ENCODE measurements at places on chromosomes 3 and 15.

DNA sequence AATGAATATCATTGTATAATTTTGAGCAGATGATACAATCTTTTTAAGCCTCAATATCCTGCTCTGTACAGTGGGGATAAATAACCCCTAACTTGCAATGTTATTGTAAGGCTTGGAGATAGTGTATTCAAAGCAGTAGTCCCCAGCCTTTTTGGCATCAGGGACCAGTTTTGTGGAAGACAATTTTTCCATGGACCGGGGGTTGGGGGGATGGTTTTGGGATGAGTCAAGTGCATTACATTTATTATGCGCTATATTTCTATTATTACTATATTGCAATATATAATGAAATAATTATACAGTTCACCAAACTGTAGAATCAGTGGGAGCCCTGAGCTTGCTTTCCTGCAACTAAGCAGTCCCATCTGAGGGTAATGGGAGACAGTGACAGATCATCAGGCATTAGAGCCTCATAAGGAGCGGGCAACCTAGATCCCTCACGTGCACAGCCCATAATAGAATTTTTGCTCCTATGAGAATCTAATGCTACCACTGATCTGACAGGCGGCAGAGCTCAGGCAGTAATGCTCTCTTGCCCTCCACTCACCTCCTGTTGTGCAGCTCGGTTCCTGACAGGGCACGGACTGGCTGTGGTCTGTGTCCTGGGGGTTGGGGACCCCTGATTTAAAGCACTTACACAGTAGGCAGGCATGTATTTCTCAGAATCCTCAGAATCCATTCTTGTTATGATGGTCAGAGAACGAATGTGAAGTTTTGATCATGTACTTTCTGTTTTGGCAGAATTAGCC is 102.2 kb downstream of the PTPRG start:
- DNase-seq = no peak

- DNase-seq = no peak
Observed at GRCh38 chr3:118792191-118792590, 242.5 kb downstream of the IGSF11 start.

- DNase-seq = no peak
Observed at GRCh38 chr3:11495948-11496557, 147.7 kb downstream of the VGLL4 start.

- no peak for DNase-seq
Observed at GRCh38 chr3:22012471-22012870, 261.5 kb upstream of the ZNF385D start.

GRCh38 chr3:71502066-71502625 is 81.4 kb downstream of the FOXP1 start:
- no peak for DNase-seq

- peak; percentile 28 for DNase-seq
Observed at GRCh38 chr15:64699751-64700388, 75.5 kb downstream of the RBPMS2 start.

DNA sequence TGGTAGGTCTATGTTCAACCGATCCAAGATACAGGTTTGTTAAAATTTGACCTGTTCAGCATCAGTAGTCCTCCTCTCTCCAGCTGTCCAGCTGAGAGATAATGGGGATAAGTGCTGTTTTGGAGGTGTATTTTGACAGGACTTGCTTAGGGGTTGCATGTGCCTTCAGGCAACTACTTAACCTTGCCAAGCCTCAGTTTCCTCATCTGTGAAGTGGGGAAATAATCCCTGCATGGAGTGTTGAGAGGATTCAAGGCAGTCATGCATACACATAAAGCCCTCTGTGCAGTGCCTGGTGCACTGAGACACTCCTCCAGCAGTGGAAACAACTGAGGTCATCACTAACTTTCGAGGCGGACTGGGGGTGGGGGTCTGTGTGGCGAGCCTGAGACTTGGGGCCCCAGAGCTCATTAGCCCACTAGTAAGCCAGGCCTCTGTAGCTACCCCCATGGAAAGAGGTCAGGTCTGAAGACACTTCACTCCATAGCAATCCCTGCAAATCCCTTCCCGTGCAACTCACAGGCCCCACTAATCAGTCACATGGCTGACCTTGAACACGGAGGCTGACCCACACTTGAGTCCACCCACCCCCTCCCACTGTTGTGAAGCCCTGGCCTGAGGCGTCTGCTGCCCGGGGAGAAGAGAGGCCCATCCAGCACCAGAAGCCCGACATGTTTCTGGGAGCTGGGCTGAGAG is 25.9 kb upstream of the SLC6A6 start:
- no peak for DNase-seq

- no peak for DNase-seq
Observed at GRCh38 chr3:122681284-122681973, 790 bp downstream of the PARP14 start.

DNA sequence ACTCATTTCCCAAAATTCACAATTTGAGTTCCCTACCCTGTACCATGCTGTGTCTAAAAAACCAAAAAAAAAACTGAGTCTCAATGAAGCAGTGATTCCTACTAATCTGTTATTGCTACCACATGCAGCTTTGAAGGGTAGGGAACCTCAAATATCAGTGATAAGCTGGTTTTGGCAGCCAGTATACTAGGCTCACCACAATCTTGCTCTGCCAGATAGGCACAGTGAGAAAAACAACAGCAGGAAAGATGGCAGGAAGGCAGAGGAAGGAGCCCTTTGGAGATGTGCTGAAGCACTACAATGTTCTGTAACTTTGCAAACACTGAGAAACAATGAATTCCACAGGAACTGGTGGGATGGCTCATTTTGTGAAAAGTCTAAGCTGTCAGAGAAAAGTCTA is 96.9 kb upstream of the UBP1 start:
- DNase-seq = no peak

DNA sequence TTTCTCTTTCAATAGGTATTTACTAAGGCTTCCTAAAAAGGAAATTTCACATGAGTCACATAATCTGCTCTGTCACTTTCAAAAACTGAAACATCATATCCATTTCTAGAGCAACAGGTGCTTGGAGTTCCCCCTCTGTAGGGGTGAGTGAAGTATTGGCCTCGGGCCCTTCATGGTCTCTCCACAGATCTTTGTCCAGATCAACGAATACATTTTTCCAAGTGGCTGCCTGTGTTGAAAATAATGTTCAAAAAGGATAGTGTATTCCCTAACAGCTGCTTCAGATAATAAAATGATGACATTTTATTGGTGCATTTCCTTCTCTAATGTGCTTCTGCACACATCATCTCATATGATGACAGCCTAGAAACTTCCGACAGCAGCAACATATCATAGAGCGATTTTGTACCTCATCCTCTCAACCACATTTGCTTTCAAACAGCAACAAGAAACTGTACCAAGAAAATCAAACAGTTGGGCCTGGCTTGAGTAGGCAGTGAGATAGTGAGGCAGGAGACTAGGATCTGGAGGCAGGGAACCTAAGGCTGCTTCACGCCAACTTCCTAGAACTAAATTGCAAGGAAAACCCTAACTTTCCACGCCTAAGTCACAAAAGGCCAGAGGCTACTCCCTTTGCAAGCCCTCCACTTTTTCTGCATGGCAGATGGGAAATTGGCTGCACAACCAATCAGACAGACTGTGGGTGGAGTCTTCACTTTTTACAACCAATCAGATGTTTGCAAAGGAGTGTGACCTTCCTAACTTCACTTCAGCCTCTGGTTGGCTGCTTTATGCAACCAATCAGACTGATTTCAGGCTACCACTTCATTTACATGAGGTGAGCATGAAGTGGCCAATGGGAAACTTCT is 340.2 kb downstream of the LRRC3B start:
- DNase-seq = no peak

DNA sequence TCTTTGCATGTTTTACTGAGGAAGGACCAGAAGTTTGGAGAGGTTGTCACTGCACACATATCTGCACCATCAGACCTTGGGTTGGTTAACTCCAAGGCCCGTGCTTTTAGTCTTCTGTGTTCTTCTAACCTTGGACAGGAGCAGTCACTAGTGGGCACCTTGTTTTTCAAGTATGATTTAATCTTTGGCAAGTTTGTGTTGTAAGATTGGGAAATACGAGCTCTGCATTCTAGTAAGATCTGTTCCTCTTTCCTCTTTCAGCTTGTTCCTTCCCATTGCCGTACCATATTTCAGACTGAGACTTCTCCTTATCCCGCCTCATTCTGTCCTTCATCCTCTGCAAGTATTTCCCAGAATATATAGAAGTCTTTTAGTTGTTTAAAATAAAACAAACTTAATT is 5.1 kb downstream of the TMOD2 start:
- DNase-seq = no peak

DNA sequence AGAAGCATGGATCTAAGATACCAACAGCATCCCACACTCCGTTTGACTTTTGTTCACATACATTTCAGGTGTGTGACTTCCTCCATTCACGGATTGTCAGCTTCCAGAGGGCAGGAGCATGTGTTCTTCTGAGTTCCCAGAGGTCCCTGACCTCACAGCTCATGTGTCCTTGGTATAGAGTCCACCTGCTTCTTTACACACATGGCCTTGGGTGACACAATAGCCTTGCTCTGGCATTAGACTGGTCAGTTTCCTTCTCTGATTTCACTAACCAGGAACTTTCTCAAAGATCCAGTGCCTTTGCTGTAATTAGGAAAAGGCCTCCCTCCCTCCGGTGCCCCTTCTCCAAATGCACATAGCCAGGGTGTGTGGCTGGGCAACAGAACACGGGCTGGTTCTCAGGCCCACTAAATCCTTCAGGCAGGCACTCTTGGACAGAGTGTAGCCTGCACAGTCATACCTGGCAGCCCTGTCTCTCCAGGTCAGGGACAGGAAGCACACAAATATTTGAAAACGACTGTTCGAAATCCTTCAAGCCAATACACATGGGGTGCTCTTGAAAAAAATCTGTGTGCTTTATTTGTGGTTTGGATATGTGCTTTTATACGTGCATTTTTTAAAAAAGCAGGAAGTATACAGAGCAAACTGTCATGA is 81.1 kb downstream of the TRIM42 start:
- no peak for DNase-seq

GRCh38 chr3:114034787-114035545 is 21.4 kb downstream of the CCDC191 start:
- no peak for DNase-seq

DNA sequence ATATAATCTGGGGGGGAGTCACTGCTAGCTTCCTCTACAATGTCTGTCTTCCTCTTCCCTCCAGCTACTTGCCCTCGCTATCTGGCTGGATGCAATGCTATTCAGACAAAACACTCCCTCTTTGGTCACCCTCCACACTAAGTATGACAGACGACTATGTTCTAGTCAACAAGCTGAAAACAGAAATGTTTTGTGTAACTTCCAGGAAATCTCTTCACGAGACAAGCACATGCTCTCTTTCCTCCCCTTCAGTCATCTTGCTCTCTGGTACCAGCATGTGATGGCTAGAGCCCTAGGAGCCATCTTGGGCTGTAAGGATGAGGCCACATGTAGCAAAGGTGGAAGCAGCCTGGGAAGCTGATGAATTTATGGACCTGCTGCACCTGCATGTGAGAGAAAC is 151.3 kb downstream of the ARRDC4 start:
- DNase-seq = no peak

GRCh38 chr3:12998648-12999047 is 74.6 kb downstream of the IQSEC1 start:
- DNase-seq = no peak

- no peak for DNase-seq
Observed at GRCh38 chr15:90810354-90810753, 58.0 kb upstream of the FURIN start.

- DNase-seq = peak; percentile 51
Observed at GRCh38 chr3:58487140-58487886, 4.6 kb upstream of the KCTD6 start.

- DNase-seq = peak; percentile 27
Observed at GRCh38 chr3:42961633-42962032, 17.5 kb upstream of the GASK1A start.

DNA sequence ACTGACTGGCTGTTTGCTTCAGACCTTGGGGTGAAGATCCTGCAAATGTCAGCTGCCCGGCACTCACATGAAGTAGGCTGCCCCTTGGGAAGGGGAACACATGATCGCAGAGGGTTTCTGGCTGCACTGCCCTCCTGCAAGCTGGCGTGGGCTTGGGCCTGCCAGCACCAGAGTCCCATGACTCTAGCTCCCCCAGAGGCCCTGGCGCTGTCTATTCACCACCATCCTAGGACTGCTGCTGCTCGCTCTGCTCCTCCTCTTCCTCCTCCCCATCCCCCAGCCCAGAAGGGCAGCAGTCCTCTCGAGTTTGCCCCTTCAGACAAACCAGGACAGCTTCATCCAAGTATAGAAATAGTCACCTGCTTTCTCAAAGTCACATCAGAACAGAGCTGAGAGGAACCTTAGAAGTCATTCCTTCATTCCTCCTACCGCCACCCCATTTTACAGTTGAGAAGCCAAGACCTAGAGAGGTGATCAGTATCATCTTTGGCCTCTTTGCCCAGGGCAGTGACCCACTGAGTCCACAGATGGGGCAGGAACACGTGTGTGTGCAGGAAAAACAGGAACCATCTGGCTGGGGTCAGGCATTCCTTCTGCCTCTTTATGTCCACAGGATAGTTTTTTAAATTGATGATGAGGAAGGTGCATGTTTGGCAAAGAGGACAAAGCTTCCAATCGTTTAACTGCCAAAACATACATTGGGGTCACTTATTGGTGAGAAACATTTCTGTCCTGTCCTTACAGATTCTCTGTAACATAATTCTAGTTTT is 13.2 kb downstream of the DPH3 start:
- no peak for DNase-seq

- no peak for DNase-seq
Observed at GRCh38 chr15:71219101-71219500, 103.8 kb downstream of the THSD4 start.

DNA sequence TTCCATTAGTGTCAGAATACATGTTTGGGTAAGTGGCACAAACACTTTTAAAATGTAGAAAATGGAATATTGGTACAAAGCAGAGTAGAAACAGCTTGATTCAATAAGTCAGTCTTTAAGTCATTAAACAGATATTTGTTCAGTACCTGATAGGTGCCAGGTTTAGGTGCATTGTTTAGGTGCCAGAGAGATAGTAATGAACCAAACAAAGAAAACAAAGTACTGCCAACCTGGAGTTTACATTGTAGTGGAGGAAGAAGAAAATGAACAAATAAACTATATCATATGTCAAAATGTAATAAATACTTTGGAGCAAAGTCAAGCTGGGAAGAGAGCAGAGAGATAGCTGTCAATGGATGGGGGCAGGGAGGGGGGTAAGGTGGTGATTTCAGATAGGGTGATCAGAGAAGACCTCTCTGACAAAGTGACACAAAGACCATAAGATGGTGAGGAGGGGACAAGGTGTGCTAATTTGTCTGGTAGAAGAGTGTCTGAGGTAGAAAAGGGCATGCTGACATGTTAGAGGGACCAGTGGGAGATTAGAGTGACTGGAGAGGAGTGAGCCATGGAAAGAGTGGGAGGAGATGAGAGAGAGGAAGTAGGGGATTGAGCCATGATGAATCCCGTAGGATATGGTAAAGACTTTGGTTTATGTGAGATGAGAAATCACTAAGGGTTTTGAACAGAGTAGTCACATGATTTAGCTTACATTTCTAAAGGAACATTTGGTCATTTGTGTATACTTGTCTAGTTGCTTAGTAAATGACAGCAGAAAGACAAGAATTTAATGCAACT is 128.2 kb downstream of the UBE2E2 start:
- DNase-seq = no peak

GRCh38 chr15:100893261-100893963 is 13.8 kb downstream of the ALDH1A3 start:
- DNase-seq = no peak

- no peak for DNase-seq
Observed at GRCh38 chr3:86175051-86175536, 815.9 kb downstream of the VGLL3 start.
